SW480 (cell line): ENCODE measurements at places on chromosomes 5 and 9.

DNA sequence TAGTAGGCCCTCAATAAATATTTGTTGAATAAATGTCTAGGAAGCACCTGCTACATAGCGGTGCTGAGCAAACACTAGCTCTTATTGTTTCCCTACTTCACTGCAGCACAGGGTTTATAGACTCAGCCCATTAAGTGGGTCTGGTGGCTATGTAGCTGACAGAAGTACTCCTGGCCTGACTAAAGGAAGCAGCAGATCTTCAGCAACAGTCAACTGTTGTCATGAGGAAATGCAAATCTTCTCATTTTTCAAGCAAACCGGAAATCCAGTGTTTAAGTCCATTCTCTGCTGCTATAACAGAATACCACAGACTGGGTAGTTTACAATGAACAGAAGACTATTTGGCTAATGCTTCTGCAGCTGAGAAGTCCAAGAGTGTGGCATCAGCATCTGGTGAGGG, 2.8 kb upstream of the TEX10 start:
- DNase-seq: no peak

GRCh38 chr9:131997779-131998178, 81.9 kb downstream of the MED27 start:
- DNase-seq: no peak

DNA sequence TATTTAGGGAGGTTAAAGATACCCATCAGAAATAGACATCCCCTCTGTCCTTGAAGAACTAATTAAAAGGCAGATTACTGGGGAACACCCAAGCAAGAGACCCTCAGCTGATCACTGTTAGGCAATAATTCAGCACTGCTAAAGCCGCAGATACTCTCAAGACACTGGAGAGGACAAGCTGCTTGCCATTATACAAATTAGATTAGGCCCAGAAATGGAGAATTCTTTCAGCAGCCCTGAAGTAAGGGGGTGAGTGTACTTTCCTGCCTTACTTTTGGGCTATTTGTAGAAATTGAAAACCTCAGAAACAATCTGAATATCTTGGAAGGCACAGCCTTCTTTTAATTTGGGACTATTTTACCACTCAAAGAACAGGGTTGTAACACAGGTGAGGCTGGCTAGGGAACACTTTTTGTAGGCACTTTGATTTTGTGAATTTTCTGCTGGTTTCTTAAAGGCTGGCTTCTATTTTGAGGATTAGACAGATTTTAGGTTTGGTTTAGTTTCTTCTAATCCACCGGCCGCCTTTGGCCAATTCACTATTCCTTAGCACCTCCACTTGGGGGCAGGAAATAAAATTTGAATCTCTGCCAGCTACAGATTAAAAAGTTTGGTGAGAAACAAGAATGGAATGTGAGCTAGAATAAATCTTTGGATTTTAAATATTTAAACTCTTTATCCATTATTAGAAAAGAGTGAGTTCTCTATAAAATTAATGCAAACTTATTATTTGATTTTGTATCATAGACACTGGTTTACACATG, 106.0 kb downstream of the SMARCA2 start:
- DNase-seq: no peak

DNA sequence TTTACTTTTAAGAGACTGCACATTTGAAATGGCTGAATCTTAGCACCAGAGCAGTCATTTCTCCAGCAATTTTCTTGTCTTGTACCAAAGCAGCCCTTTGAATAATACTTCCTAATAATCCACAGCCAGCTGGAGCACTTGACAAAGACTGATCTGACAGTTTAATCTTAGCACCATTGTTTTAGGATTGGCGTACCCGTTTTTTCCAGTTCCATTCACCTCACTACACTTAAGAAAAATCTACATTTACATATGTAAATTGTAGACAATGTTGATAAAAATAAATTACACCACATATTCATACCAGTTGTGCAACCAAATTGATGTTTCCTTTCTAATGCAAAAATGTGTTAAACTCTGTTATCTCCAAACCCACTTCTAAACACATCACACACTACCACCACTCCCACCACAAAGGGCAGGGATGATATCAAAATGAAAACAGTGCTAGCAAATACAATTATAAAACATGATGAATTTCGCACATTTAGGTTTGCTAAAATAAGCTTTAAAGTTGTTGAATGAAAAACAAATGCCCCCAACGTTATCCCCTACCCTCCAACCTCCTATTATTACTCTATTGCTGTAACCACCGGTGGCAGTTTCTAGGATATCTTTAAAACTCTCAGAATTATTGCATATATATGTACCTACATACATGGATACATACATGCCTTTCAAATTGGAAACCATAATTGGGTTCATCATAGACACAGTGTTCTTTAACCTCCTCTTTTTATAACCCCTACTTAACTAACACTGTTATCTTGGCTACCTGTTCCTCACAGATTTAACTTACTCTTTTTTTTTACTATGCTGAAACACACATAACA, 21.5 kb downstream of the SERINC5 start:
- DNase-seq: no peak

DNA sequence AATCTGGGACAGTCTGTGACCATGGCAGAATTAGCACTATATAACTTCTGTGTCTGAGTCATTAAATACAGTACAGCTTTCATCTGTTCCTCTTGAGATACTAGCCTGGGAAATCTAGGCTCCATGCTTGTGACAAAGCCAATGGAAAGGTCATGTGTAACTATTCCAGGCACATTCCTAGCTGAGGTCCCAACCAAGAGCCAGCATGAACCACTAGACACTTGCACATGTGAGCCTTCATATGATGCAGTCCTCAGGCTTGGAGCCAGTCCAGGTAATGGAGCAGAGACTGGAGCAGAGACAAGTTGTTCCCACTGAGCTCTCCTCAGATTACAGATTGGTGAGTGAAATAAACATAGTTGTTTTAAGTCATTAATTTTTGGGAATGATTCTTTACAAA, 412.4 kb upstream of the ZNF462 start:
- no peak for DNase-seq

DNA sequence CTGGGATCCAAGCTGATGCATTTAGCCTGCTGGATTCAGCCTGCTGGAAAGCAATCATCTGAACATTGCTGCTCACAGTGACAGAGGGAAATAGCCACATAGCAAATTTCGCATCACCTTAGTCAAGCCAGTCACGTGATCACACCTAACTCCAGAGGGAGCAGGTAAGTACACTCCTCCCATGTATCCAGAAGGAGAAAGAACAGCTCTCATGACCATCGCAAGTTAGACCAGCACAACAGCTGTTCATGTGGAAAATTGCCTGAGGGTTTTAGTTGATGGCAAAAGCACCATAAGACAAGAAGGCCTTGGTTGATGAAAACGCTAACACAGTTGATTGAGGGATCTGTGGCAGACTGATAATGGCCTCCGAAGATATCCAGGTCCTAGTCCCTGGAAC, 34.2 kb upstream of the MYO10 start:
- no peak for DNase-seq

- no peak for DNase-seq
These were observed 123.0 kb upstream of the FST start for GRCh38 chr5:53357439-53357838.

- DNase-seq: peak; percentile 43
These were observed 8.9 kb upstream of the SH3TC2 start for GRCh38 chr5:149071756-149072155.

DNA sequence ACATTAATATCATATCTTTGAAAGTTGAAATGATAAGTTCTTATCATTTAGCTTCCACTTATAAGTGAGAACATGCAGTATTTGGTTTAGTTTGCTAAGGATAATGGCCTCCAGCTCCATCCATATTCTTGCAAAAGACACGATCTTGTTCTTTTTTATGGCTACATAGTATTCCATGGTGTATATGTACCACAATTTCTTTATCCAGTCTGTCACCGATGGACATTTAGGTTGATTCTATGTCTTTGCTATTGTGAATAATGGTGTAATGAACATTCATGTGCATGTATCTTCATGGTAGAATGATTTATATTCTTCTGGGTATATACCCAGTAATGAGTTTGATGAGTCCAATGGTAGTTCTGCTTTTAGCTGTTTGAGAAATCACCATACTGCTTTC, 135.0 kb upstream of the PRR16 start:
- no peak for DNase-seq

DNA sequence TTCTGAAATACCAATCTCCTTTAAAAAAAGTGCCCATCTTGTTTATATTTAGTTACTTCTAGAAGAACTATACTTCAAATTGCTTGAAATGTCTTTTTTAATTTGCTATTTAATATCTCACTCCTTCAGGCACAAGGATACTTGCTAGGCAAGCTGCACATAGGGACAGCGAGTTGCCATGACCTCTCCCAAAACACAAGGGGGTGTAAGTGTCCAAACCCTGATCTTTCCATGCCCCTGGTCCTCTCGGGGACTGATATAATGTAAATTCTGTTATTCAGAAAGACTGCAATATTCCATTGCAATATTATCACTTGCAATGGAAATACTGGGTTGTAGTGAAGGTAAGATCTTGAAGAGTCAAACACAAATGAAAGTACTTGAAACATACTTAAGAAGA, 480.4 kb downstream of the CETN3 start:
- no peak for DNase-seq

GRCh38 chr9:118693645-118694044, 675.6 kb downstream of the BRINP1 start:
- DNase-seq: no peak

DNA sequence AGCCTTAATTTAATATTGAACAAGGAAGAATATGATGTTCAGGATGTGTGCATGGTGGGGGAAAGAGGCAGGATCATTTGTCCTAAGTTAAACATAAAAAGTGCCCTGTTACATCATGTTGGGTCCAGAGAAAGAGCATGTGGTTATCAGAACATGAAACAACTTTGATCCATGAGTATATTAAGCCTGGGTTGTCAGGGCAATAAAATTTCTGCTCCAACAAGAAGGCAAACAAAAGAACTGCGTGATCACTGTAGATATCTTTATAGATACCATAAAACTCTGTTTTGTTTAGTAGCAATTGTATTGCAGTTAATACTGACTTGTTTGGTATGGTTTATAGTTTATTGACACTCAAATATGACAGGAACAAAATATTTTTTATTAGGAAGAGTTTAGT, 35.2 kb downstream of the PCA3 start:
- peak; percentile 35 for DNase-seq

- DNase-seq: no peak
These were observed 219.0 kb downstream of the ZNF608 start for GRCh38 chr5:124527220-124527991.
